GM23248 (cell line): ENCODE measurements at places on chromosomes 12 and 14.

- DNase-seq: no peak
Measured at GRCh38 chr12:126706300-126706699, 1560.7 kb upstream of the TMEM132C start.

GRCh38 chr12:51415931-51416330 is 8.7 kb upstream of the SLC4A8 start:
- peak; percentile 28 for DNase-seq

DNA sequence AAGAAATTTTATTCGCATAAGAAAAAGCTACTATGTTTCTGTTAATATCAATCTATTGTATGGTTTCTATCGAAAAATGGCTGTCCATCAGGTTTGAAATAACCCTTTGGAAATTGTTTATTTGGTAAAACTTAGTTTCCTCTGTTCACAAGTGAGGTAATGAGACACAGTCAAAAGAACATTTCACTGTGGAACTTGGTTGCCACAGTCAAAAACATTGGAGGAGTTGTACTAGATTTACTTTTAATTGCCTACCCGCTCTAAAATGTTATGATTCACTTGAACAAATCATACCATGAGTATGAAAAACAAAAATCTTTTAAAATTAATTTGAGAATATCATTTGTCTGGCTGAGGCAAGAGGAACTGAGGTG is 46.5 kb downstream of the ITPR2 start:
- peak; percentile 43 for DNase-seq

GRCh38 chr12:84492351-84492883 is 420.2 kb downstream of the SLC6A15 start:
- DNase-seq: no peak

DNA sequence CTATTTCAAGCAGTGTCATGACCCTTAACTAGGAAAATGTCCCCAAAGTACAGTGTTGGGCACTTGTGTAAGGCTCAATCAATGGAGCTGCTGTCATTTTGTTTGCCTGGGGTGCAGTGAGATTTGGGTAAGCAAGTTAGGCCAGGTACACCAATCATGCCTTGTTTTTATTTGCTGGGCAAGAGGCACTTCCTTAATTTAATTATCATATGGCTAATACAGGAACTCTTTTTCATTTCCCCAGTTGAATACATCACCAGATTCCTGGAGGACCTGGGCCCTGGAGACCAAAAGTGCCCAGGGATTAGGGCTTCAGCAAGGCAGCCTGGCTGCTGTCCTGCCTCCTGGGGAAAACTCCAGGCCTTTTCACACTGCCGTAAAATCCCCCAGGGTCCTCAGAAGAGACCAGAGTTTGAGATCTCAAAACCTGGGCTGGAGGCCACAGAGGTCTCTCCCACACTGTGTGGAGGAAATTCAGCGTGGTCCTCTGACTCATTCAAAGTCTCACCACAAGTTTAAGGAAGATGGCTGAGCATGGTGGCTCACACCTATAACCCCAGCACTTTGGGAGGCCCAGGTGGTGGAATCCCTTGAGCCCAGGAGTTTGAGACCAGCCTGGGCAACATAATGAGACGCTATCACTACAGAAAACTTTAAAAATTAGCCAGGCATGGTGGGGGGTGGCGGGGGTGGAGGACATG is 28.4 kb upstream of the FOXN3 start:
- DNase-seq: peak; percentile 21

- DNase-seq: peak; percentile 58
Measured at GRCh38 chr12:119115296-119115905, 63.3 kb upstream of the HSPB8 start.

DNA sequence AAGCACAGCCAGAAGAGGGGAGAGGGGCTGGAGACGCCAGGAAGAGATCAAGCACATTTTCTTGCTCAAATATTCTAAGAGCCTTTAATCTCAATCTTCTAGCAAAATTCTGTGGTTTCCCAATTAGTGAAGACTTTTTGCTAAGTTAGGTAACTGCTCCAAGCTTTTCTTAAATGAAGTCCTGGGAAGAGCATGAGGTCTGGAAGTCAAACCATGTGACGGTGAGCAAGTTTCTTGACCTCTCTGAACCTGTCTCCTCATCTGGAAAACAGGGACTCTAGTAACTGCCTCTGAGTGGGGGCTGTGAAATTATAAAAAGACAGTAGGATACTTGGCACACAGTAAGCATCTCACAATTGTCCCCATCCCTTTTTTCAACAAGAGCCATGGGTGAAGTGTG is 24.1 kb downstream of the BDKRB1 start:
- no peak for DNase-seq

- DNase-seq: no peak
Measured at GRCh38 chr12:10163084-10163483, 8.8 kb downstream of the OLR1 start.

DNA sequence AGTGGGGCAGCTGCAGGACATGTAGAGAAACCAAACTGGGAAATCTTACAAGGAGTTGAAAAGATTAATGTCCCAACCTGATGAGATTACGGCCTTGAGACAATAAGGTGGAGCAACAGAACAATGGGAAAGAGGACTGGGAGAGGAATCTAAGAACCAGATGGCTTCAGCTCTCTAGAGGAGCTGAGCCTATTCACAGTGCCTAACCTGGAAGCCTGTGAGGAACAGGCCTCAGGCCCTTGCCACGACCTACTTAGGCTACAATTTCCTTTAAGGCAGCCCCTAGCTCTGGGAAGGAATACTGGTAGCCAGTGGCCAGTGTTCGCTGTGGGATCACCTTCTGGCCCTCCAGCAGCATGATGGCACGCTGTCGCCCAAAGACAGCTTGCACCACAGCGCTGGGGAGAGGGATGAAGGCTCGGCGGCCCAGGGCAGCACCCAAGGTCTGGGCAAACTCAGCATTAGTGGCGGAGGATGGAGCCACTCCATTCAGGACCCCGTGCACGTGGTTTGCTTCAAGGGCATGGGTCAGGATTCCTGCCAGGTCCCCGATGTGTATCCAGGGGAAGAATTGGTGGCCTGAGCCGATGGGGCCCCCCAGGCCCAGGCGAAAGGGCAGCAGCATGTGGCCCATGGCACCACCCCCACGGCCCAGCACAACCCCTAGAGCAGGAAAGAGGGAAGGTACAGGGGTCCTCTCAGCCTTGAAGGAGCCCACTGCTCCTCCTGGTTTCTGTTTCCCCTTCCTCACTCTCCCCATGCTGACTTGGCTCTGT is 2.6 kb downstream of the SDR39U1 start:
- no peak for DNase-seq

DNA sequence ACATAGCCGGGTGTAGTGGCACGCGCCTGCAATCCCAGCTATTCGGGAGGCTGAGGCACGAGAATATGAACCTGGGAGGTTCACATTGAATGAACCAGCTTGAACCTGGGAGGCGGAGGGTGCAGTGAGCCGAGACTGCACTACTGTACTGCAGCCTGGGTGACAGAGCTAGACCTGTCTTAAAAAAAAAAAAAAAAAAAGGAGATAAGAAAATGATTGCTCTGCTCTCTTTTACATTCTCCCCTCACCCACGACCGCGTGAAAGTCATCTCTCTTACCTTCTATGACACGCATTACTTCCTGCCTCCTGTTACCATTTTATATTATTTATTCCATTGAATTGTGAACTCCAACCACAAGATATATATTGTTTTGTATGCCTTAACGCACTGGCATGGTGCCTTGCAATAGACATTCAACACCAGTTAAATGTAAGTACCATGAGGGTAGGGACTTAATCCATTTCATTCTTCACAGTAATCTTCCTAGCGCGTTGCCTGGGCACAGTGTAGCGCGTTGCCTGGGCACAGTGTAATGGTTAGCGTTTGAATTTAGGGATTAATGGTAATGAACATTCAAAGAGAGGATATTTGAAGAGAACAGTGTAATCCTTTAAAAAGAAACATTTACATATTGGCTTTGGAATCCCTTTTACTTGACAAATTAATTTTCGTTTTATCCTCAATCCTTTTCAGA is 2.7 kb downstream of the RAP1B start:
- no peak for DNase-seq

- no peak for DNase-seq
Measured at GRCh38 chr14:66268802-66269334, 217.3 kb upstream of the CCDC196 start.

DNA sequence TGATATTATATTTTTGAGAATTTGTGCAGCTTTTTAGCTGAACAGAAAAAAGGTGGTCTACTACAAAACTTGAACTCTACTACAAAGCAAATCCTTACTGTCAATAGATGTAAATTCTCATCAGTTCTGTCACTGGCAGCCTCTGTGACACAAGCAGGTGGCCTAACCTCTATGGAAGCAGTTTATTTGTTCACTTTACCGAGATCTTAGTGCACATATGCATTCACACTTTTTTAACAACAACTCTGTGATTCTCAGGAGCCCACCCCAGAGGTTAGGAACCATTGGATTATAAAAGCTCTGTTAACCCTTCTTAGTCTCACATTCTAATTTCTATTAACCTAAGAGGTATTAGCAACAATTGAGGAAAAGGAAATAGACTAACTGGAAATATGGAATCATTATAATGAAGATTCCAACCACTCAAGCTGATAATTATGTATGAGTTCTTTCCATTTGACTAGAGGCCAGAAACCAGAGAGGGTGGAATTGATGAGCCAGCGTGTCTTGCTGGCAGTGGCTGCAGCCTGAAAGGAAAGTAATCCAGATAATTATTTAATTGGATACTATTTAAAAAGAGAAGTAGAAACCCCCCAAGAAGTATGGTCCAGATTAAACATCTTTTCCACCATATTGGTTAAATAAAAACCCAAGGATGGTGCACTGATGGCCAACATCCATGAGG is 451.1 kb downstream of the TMEM117 start:
- DNase-seq: no peak

DNA sequence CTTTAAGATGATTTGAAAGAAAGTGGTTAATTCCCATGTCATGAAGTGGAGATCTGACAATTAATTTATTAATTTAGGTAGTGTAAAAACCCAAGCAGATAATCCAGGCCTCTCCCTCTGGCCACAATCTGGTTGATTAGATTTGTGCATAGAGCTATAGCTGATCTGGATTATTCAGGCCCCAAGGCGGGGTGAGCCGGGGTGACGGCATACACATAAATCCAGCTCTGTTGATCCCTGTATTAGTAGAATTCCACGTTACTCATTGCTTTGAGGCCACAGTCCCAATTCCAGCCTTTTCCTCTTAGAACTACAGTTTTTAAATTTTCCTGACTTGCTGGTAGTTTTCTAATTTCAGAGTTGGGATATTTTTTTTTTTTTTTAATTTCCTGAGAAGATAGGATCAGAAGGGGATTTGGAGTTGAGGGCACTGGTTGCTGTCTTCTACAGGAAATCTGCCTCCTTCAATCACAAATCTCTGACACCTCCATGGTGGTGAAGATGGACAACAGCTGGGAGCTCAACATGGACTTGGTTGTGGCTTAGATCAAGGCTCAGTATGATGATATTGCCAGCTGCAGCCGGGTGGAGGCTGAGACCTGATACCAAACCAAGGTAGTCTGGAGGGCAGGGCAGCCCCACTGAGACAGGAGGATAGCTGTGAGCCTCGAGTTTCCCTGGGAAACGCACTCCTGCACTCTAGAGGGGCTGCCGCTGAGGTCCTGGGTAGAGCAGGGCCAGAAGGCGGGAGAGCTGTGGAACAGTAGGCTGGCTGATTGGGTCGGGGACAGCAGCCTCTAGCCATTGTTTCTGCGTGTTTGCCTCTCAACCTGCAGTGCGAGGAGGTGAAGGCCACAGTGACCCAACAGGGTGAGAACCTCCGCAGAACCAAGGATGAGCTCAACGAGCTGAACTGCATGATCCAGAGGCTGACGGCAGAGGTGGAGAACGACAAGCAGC is 19.4 kb downstream of the KRT85 start:
- no peak for DNase-seq

DNA sequence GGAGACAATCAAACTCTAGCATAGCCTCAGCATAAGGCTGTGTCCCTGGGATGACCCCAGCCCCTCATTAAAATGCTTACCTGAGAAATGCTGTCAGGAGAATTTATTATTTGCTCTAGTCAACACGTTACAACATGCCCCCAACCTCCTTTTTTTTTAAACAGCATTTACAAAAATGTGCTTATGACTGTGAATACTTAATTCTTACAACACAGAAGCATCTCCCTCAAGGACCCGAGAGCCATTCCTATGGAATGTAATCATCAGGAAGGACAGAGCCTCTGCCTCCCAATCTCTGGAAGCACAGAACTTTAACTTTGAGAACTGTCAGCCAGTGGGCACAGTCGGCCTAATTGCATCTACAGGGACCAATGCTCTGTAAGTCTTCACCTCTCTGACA is 136.6 kb upstream of the OVCH1 start:
- peak; percentile 52 for DNase-seq

GRCh38 chr12:1576410-1577241 is 17.8 kb downstream of the FBXL14 start:
- DNase-seq: peak; percentile 64

DNA sequence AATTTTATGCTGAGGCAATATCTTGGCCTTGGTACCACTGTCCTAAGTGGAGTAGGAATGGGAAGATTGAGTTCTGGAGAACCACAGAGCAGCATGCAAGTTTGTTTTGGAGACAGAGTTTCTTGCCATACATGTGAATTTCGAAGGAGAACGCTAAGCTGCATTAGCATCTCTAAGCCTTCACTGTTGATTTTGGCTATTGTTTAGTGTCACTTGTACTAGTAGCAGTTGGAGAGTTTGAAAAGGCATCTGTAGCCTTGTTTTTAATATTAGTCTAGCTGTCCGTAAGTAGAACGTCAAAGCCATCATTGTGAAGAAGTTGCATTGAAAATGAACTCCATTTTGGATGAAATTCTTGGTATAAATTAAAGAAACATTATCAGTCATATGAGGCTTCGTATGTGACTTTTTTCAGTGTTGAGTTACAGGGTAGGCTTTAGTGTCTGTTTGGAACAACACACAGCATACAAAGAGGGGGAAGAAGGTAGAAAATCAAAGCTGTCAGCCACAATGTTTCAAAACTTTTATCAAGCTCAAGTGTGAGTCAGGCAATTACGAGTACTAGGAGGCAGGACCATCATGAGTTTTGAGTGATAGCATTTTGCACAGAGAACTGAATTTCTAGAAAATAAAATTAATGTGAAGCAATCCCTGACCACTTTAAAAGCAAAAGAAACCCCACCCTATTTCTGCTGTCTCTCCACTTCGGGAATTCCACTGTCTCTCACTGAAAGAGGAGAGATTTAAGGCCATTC is 70.2 kb upstream of the NAV3 start:
- DNase-seq: no peak

- DNase-seq: no peak
Measured at GRCh38 chr12:19681007-19681406, 241.7 kb downstream of the AEBP2 start.

DNA sequence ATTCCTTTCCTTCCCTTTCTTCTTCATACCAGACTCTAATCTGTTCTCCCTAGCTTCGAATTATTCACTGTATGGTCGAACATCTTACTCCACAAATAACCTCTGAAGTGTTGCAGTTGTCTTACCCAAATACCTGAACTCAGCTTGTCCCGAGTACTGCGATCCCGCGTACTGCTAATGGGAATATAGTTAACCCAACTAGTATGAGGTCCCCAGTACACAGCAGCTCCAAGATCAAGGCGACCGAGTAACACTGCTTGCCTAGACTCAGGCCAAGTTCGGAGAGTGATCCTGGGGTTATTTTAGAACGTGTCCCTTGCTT is 462 bp upstream of the ETNK1 start:
- no peak for DNase-seq

GRCh38 chr12:123131291-123131832 is 19.5 kb downstream of the PITPNM2 start:
- no peak for DNase-seq

- no peak for DNase-seq
Measured at GRCh38 chr12:71164568-71165197, 6.9 kb upstream of the TSPAN8 start.

GRCh38 chr12:53049571-53050318 is at the start of gene TNS2:
Gene TNS2, plus strand, starts transcription at chr12:53050065. Its CDS starts 121 bp downstream, at chr12:53050186.
- DNase-seq: peak; percentile 61
